Dermis blood vessel endothelial cell (primary cell): ENCODE measurements at places on chromosomes 5 and 9. TPM values are rescaled to one million over a fixed set of nuclear protein-coding genes. Genes with fewer than 3 reads are reported as not detected.

- peak; percentile 85 for DNase-seq
Measured at GRCh38 chr5:132439521-132440089, 51.0 kb downstream of the IRF1 start.

DNA sequence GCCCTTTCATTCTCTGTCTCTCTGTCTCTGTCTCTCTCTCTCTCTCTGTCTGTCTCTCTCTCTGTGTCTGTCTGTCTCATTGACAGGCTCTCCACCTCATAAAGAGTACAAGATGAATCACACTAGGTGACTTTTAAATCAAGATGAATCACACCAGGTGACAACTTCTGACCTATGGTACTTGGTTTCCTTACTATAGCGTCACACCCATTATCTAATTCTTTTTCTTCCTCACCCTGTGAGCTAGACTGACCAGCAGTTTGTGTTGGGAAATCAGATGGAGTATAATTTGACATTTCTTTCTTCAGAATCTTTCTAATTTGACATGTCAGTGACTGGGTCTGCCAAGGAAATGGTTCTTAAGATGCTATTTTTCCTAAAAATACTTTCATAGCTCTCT, 232.9 kb downstream of the ARRDC3 start:
- no peak for DNase-seq

DNA sequence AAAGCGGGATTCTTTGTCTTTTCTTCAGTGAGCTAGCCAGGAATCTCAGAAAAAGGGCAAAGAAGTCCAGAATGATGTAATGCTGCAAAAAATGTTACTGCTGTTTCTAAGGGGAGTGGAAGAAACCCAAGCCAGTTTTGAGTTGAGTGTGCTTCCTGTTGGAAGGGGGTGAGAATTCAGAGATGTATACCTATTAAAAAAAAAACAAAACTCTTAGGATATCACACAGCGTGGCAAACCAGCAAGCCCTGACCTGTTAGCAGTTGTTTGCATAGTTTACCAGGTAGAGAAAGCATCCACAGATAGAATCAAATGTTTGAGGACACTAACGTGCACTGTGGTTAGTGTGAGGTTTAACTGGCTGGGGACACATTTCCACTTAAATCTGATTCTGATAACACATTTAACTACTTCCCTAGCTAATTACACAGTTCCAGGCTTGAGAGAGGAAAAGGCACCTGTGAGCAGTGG, 11.4 kb downstream of the BASP1 start:
- peak; percentile 47 for DNase-seq

GRCh38 chr5:103218164-103218563, 40.4 kb upstream of the MACIR start:
- DNase-seq: peak; percentile 82

- no peak for DNase-seq
Measured at GRCh38 chr5:18662231-18662630, 1028.0 kb downstream of the TAF11L14 start.

GRCh38 chr5:17713301-17713700, 79.0 kb downstream of the TAF11L14 start:
- DNase-seq: no peak

FAM78A gene
- 9.9 and 12.4 TPM in 2 replicates for total RNA-seq
